ENCODE measurements at places on chromosomes 11 and 22.
A peak's percentile ranks its signal among the peaks of the same experiment; 100 is the strongest.

DNA sequence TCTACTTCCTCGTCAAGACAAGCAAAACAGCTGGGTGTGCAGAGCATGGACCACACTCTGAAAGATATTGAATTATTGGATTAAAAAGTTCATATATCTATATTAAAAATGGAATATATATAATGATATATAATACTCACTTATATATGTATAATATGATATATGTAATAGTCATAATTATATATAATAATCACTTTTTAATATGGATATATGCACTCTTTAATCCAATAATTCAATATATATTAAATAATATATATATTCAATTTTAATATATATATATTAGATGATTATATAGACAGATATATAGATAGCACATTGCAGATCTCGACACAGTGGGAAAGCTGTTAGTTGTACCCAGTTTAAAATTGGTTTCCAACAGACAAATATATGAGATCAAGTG, 182.1 kb upstream of the CARD18 start:
- no peak for DNase-seq

GRCh38 chr11:48052183-48053044, 72.1 kb downstream of the PTPRJ start:
- DNase-seq: no peak

DNA sequence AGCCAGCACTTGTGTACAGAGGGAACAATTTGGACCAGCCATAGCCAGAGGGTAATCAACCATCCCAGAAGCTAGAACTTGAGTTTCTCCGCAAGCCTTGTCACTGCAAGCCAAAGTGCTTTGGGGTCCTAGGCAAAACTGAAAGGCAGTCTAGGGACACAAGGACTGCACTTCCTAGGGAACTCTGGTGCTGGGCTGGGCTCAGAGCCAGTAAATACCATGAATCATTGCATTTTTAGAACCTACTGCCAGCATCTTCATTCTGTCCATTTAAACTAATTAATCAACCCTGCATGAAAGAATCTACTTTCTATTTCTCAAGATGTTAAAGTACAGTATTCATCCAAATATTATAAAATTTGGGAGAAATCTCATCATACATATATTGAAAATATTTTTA, 20.0 kb downstream of the PATE3 start:
- no peak for DNase-seq

DNA sequence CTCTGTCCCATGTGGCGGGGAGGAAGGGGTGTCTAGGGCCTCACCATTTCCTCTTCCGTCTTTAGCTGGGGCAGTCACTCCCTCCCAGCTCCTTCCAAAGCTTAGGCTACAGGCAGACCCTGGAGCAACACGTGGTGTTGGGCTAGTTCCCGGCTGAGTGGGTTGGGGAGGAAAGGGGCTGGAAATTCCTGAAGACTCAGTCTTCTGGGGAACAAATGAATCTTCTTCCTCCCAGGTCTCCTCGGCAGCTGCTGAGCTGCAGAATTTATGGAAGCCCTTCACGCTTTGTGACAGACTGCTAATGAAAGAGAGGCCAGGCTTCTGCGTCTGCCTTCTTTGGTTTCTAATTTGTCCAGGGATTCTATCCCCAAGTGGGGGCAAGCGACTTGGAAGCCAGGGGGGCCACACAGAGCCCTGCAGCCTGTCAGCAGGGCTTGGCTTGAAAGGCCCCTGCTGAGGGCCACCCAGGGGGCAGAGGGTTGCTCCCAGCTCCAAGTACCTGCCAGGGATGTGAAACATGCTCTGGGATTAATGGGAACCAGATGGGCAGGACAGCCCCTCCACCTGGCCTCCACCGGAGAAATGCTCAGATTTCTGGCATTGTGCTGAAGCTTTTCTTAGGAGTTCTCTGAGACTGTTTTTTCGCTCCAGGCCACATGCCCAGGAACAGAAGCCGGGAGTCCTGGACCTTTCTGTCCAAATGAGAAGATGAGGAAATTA, 123.1 kb downstream of the PKNOX2 start:
- no peak for DNase-seq

- no peak for DNase-seq
Observed at GRCh38 chr11:35231076-35231860, 92.3 kb downstream of the CD44 start.

GRCh38 chr11:125407046-125407445, 89.0 kb downstream of the FEZ1 start:
- DNase-seq: no peak

DNA sequence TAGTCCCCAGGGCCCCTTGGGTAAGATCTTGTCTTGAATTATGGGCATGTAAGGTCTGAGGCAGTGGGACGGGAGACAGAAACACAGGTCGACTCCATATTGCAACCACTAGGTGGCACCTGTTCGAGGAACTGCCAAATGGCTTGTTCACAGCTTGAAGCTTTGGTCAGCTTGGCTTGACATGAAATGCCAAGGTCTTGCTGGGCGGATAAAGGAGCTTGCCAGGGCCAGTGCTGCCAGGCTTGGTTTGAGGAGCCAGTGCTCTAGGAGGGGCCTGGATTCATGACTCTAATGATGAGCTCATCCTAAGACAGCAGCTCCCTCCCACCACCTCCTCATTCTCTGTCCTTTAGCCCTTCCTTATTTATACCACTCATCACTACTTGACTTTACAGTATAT, 11.9 kb upstream of the NRIP3 start:
- DNase-seq: peak; percentile 9

- DNase-seq: no peak
Observed at GRCh38 chr11:22923561-22923960, 63.3 kb upstream of the CCDC179 start.

DNA sequence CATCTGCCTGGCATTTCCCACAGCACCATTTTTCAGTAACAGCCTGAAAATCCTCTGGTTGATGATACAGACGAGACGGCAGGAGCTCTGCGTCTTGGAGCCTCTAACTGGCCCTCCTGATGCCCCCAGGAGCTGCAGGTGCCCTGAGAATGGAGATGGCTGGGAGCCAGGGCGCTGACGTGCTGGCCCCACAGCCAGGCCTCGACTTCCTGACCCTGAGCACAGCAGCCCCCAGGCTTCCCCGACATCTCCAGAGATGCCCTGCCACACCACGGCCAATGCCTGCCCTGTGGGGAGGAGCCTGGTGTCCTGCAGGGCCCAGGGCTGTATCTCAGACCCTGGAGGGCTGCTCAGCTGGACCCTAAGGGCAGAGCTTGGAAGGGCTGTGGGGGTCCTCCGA, 21.5 kb downstream of the TOLLIP start:
- no peak for DNase-seq

- DNase-seq: no peak
Observed at GRCh38 chr11:46063138-46063537, 58.1 kb downstream of the PHF21A start.

DNA sequence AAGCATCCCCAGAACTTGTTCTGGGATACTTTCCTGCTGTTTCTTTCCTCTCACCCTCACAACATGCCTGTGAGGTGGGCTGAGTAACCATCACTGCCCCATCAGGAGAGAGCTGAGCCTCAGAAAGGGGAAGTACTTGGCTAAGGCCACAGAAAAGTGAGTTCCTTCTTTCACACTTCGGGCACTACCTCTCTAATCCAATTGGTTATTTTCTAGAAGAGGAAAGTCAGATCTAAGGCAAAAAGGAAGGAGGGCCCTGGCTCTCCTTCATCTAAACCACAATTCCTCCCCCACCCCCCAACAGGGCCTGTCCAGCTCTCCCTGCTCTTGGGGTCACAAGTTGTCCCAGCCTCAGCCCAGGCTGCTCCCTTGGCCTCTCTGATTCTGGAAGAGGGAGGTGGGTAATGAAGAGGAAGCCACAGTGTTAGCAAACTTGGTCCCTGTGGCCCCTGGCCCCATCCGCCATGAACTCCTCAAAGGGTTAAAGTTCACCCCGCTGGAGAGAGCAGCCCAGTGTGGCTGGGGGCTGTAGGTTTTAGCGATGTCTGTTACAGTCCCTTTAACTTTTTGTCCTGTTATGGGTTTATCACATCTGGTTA, 34.0 kb downstream of the SLC22A12 start:
- DNase-seq: no peak

Measured in stimulated activated CD4-positive, alpha-beta T cell treated with anti-CD3 and anti-CD28 coated beads, Interleukin-15, amount 100 ng/mL, for 1 hour (primary cell).